PC-3 (cell line): ENCODE measurements at places on chromosomes 1 and 21. TPM values are rescaled to one million over a fixed set of nuclear protein-coding genes. Genes with fewer than 3 reads are reported as not detected.

Gene ATP1A2
- not detected in 2 replicates for total RNA-seq

Gene MRAP
- total RNA-seq = not detected in 2 replicates

Gene OR2T2
- not detected in 2 replicates for total RNA-seq

Gene CYP4X1
- 0.52 and 1.0 TPM in 2 replicates for total RNA-seq

Gene OR2T29
- not detected in 2 replicates for total RNA-seq

Gene MOV10
- 68.5 and 71.6 TPM in 2 replicates for total RNA-seq

DNA sequence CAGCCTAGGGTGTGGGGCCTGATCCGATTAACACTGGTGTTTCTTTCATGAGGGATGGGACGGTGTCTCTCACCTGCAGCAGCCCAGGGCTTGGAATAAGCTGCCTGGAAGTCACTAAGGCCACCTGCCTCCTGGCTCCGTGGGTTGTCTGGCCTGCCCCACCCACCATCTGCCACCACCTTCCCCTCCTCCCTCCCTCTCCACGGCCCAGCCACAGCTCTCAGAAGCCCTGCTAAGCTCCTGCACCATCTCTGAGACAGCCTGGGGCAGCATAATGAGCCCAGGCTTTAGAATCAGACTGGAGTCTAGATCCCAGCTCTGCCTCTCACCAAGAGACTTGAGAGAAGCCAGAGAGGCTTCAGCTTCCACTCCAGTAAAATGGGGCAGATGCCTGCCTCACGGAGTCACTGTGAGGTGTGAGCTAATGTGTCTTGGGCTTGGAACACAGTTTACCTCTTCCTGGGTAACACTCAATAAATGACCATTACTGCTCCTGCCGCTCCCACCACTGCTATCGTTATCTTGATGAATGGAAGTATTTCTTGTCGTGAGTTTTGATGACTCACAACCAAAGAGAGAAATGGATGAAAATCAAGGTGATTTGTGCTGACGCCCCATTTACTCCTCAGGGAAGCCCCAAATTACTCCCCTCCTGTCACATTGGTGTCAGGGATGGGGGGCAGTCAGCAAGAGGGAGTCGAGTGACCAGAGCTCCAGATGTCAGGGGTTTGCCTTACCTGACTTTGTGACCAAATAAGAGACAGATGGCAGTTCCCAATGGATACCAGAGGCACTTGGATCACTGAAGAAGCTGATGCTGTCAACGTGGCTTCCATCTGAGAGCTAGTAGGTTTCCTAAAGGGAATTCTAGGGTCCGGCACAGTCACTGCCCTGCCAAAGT, 23.5 kb upstream of the C1QA start:
- DNase-seq = no peak

GRCh38 chr1:157577420-157577819, 20.5 kb downstream of the FCRL4 start:
- DNase-seq = no peak

- DNase-seq = peak; percentile 4
Measured at GRCh38 chr1:38727684-38728584, 131.6 kb downstream of the RRAGC start.

DNA sequence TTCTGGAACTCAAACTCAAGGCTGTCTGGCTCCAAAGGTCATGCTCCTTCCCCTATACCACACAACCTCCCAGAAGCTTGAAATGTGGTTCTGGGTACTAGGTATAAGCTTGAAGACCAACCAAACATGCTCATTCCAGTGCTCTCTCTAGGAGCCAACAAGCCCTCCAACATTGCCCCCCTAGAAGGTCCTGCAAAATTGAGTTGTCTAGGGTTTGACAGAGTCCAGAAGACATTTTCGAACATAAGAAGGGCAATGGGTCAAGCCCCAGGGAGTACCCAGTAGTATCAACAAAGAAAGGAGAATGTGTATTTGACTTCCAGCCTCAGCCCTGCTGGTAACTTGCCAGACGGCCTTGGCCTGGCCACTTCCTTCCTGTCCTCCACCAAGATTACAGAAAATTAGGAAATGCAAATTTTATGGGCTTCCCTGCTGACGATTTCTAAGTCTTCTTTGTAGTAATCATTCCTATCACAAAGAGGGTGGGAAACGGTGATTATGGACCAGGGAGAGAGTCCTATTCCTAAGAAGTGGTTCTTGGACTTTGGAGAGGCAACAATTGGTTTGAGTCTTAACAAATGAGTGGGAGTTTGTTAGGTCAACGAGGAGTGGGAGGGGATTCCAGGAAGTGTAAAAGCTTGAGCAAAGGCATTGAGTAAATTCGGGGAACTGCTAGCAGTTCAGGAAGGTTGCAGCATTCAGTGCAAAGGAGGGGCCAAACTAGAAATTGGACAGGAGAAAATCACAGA, 18.7 kb upstream of the SLAMF1 start:
- DNase-seq = no peak

DNA sequence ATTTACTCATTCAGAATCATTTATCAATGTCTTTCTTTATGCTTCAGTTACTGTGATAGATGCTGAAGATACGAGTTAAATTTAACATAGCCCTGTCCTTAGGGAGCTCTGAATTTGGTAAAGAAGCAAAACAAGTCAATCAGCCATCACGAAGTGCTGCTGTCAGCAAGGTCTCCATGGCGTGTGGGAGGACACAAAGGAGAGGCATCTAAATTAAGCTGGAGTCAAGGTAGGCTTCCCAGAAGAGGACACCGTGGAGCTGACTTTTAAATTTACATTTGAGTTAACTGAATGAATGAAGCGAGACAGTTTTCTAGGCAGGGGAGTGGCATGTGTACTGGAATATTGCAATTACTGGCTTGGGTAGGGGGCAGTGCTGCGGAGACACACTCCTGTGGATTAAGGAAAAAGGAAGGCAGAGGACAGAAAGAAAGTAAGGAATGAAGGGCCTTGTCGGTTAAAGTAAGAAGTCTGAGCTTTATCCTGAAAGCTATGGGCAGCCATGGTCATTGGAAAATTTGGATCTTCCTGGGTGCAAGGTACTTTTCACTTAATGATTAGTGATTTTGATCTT, 41.3 kb upstream of the C1orf87 start:
- DNase-seq = no peak

DNA sequence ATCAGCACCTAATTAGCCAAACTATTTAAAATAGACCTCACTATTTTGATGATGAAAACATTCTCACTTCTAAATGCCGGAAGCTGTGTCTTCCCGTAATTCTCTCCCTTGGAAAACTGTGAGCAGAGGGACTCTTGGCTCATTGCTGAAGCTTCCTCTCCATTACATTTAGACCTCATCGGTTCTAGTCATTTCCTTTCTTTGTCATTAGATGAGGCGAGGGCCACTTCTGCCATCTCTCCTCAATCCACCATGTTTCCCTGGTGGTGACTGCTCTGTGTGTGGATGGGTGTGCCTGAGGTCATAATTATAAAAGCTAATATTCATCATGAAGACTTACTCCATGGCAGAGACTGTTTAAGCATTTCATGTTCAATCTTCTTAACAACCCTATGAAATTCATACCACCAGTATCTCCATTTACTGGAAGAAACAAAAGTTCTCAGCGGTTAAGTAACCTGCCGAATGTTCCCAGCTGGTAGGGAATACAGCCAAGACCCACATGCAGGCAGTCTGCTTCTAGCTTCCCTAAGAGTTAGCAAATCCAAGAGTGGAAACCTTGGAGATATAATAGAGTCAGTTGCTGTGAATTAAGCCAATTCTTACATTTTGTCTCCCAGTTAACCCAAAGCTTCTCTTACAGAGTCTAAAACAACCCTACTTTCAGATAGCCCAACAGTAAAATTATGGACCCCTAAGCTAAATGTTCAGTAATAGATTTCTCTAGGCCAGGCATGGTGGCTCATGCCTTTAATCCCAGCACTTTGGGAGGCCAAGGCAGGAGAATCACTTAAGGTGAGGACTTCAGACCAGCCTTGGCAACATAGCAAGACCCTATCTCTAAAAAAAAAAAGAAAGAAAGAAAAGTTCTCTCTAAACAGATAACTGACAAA, 156.2 kb downstream of the ZBTB18 start:
- no peak for DNase-seq

DNA sequence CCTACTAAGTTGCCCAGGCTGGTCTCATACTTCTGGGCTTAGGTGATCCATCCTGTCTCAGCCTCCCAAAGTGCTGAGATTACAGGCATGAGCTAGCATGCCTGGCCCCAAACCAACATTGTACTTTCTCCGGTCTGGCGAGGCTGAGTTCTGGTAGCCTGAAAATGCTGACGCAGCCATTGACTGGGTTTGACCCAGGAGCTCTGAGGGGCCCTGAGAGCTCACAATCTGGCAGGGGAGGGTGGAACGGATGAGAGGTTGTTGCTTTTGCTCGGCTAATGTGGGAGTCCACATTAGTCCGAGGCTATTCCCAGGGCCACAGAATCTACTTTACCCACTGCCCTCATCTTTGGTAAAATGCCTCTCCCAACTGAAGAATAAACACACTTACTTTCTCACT, 35.1 kb upstream of the PARP1 start:
- no peak for DNase-seq

GRCh38 chr1:117641536-117641935, 35.7 kb downstream of the TENT5C start:
- no peak for DNase-seq
